ENCODE measurements at places on chromosomes 7 and 10. TPM values are rescaled to one million over a fixed set of nuclear protein-coding genes. Genes with fewer than 3 reads are reported as not detected.

DNA sequence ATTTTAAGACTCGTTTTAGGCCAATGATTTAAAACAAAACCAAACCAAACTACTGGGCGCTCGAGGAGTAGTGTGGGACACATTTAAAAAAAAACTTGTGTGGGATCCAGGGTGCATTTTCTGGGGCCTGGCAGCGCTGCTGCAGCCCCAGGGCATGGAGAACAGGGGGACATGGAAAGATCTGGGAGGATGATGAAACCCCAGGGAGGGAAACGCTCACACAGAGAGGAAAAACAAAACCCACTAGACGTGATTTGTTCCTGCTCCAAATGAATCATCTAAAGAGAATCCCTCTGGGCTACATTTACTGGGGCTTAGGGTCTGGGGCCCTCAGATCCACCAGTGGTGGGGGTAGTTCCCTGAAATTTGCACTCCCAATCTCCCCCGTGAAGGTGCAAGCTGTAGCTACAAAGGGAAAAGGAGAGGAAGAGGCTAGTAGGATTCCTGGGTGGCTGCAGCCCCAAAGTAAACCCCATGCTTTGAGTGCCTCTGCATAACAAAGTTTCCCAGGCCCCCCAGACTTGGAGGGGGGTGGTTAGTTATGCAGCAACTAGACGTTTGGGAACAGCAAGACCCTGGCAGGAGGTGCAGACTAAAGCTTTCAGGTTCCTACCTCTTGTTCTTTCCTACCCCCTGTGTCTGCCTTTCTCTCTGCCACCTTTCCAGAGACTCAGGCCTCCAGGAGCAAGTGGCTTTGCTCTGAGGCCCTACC lies 14.5 kb upstream of the HOXA13 start:
- DNase-seq = no peak
- peaks cover 100% of the 10 kb centered on the region for H3K27me3 ChIP-seq
- H3K4me3 ChIP-seq = no peak overlapping the region

- no peak overlapping the region for H3K27ac ChIP-seq
- no peaks in the 10 kb centered on the region for H3K4me1 ChIP-seq
- no peaks in the 10 kb centered on the region for H3K27me3 ChIP-seq
- H3K36me3 ChIP-seq = no peaks in the 10 kb centered on the region
Observed at GRCh38 chr7:94856643-94857042, 50.8 kb upstream of the PPP1R9A start.

DNA sequence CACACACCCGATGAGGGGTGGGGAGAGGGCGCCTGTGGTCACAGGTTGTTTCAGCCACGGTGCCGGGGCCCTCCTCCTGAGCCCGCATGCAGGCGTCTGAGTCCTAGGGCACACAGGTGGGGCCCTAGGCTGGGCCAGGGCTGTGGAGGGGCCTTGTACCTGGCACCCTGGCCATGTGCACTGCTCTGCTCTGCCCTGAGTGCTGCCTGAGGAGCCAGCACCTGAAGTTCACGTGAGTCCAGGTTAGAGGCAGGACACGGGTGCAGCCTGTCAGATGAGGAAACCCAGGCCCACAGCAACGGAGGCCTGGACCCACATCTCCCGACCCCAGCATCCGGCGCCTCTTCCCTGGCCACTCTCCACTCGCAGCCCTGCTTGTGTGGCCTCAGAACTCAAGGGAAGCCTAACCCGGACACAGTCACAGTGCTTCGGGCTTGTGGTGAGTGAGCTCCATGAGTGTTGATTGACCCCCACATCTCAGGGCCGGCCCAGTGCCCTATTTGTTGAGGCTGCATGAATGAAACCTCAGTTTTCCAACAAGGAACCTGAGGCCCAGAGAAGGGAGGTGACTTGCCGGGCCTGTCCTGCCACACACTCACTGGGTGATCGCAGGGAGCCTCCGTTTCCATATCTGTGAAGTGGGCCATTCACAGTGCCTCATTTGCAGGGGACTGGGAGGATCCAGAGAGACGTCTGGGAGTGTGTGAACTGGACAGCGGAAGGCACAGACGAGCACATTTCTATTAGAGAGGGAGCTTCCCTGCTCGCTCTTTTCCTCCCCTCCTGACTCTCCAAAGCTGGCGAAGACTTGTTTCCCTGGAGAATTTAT lies 39.6 kb downstream of the PPIF start:
- DNase-seq = peak; percentile 23
- H3K36me3 ChIP-seq = peaks cover 11% of the 10 kb centered on the region
- peaks cover 20% of the 10 kb centered on the region for H3K4me1 ChIP-seq
- H3K27ac ChIP-seq = no peak overlapping the region

- no peaks in the 10 kb centered on the region for H3K4me1 ChIP-seq
- no peak overlapping the region for H3K4me3 ChIP-seq
- H3K36me3 ChIP-seq = no peaks in the 10 kb centered on the region
- H3K27ac ChIP-seq = no peak overlapping the region
Observed at GRCh38 chr10:76451911-76452310, 1020.5 kb downstream of the LRMDA start.

- H3K36me3 ChIP-seq = no peaks in the 10 kb centered on the region
- no peak overlapping the region for H3K27ac ChIP-seq
- H3K4me1 ChIP-seq = peaks cover 18% of the 10 kb centered on the region
- no peak for DNase-seq
- H3K27me3 ChIP-seq = no peaks in the 10 kb centered on the region
Observed at GRCh38 chr10:91575044-91575610, 57.7 kb downstream of the PPP1R3C start.

DNA sequence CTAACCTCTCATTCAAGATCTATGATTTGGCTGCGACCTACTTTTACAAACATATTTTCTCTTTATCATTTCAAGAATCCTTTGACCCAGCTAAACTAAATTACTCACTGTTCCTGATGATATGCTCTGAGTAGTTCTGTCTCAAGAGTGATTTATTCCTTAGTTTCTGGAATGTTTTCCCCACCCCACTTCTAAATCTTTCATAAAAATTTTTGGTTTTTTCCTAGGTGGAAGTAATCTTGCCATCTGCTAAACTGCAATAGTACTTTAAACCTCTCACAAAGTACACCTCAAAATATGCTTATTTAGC lies 170.8 kb downstream of the DNAJC1 start:
- no peaks in the 10 kb centered on the region for H3K36me3 ChIP-seq
- H3K27ac ChIP-seq = no peak overlapping the region
- no peaks in the 10 kb centered on the region for H3K27me3 ChIP-seq
- no peak overlapping the region for H3K4me3 ChIP-seq

Gene VPS50
- 28.3 TPM for total RNA-seq

Gene MBL2
- not detected for total RNA-seq

Gene TRPV5
- not detected for total RNA-seq

Gene CLEC5A
- total RNA-seq = not detected
